ENCODE measurements at places on chromosomes 13 and 19. TPM values are rescaled to one million over a fixed set of nuclear protein-coding genes. Genes with fewer than 3 reads are reported as not detected.

- DNase-seq, result no peak
Observed at GRCh38 chr19:31286491-31286890, 62.7 kb downstream of the TSHZ3 start.

GRCh38 chr13:101757446-101758039 is 305.1 kb downstream of the ITGBL1 start:
- DNase-seq, result peak; percentile 69

Gene KIR3DL1
- not detected for total RNA-seq

GRCh38 chr13:19993024-19993423 is 34.5 kb downstream of the ZMYM2 start:
- DNase-seq, result no peak

- no peak for DNase-seq
Observed at GRCh38 chr19:873561-874041, 14.1 kb downstream of the CFD start.

Gene NBEA
- 4.2 TPM for total RNA-seq

DNA sequence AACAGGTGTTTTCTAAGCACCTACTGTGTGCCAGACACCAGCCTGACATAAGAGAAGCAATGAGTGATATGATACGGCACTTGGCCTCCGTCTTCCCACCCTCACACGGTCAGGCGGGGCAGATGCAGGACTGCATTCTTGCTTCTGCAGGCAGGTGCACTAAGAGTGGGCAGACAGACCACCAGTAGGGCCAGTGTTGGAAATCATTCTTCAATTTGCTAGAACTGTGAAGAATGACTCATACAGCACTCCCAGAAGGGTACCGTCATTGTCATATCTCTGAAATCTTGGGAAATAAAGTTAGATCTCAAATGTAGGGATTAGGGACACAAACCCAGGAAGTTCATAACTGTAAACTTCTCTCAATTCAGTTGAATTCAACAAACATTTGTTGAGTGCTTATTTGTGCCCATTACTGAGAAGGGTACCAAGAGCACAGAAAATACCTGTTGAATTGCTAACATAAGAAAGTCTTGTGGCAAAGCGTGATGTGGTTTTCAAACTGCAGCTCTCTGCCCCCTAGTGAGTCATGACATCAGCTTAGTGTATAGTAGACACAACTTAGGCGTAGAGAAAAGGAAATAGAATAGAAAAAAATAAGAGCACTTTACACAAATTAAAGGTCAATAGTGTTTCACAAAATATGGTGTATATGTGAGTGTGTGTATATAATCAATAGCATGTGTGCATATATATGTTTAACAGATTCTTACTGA is 76.1 kb downstream of the TEX26 start:
- no peak for DNase-seq

DNA sequence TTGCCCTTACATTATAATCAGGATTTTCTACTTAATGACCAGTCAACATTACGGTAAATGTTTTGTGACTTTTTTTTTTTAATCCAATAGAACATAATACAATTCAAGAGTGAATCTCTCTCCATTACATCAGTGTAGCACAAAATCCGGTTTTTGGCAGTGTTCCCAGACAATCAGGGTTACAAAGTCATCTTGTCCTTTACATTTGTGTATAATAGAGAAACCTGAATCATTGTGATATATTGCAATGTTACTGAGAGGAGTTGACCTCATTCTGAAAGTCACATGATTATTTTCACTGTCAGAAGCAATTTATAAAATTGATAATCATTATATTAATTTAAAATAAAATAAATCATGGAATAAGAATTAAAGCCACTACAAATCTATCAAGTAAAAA is 1346.0 kb upstream of the SPRY2 start:
- peak; percentile 65 for DNase-seq

Gene CD33
- total RNA-seq, result not detected

- no peak for DNase-seq
Observed at GRCh38 chr19:46925548-46925950, 64.8 kb downstream of the ARHGAP35 start.

- DNase-seq, result no peak
Observed at GRCh38 chr13:47119575-47120235, 222.9 kb upstream of the HTR2A start.

Gene ATP1A3
- total RNA-seq, result 9.0 TPM

GRCh38 chr13:112760435-112760834 is 70.6 kb downstream of the ATP11A start:
- no peak for DNase-seq

DNA sequence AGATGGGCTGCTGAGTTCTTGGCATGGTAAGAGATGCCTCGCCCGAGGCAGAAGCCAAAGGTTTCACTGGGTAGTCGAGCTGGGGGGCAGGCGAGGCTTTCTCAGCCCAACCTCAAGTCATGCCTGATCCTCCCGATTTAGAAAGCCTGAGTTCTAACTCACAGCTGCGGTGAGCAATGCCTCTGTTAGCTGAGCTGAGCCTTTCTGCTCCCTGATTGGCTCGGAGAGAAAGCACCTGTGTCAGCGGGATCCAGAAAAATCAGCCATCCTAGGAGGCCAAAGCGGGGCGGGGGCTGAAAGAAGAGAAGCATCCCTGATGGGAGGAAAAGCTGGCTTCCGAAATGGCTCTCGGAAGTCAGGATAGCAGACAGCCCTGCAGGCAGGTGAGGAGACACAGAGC is 44.7 kb downstream of the CACNA1A start:
- no peak for DNase-seq

Data from A673 (cell line).